ENCODE measurements at places on chromosomes 2 and 18.

DNA sequence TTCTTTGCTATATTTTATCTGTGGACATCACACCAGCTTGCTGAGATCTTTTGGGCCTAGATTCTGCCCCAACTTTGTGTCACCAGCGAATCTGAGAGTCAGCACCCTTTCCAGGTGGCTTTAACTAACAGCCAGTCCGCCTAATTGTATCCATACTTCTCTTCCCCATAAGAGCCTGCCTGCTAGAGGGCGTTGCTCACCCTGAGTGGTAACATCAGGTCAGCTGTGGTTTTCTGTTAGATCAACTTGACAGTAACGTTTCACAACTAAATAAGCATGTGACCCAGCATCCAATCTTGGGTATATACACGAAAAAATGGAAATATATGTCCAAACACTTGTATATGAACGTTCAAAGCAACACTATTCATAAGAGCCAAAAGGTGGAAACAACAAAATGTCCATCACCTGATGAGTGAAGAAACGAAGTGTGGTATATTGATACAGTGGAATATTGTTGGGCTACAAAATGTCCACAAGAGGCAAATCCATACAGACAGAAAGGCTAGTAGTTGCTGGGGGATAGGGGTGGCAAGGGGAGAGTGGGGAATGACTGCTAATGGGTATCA is 24.9 kb downstream of the EFHD1 start:
- no peaks in the 10 kb centered on the region for H3K4me1 ChIP-seq
- H3K27ac ChIP-seq, result no peak overlapping the region
- no peaks in the 10 kb centered on the region for H3K27me3 ChIP-seq
- no peak for DNase-seq

DNA sequence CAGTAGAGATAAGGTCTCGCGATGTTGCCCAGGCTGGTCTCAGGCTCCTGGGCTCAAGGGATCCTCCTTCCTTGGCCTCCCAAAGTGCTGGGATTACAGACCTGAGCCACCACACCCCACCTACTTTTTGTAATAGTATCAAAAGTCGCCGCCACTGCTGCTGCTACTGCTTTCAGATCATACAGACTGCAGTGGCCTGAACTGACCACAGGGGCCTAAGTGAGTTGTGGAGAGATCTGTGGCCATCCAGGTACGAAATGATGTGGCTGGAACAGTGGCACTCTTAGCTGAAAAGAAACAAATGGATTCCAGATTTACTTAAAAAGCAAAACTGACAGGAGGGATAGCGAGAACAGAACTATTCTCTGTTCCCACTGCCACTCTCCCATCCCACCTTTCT is 32.9 kb upstream of the POMC start:
- H3K27ac ChIP-seq, result no peak overlapping the region
- H3K4me3 ChIP-seq, result no peak overlapping the region
- H3K36me3 ChIP-seq, result no peaks in the 10 kb centered on the region
- H3K4me1 ChIP-seq, result no peaks in the 10 kb centered on the region
- DNase-seq, result no peak

GRCh38 chr18:52850031-52850560 is 510.1 kb downstream of the DCC start:
- H3K4me1 ChIP-seq, result no peaks in the 10 kb centered on the region
- H3K36me3 ChIP-seq, result no peaks in the 10 kb centered on the region
- DNase-seq, result no peak
- H3K4me3 ChIP-seq, result no peak overlapping the region
- H3K27ac ChIP-seq, result no peak overlapping the region

DNA sequence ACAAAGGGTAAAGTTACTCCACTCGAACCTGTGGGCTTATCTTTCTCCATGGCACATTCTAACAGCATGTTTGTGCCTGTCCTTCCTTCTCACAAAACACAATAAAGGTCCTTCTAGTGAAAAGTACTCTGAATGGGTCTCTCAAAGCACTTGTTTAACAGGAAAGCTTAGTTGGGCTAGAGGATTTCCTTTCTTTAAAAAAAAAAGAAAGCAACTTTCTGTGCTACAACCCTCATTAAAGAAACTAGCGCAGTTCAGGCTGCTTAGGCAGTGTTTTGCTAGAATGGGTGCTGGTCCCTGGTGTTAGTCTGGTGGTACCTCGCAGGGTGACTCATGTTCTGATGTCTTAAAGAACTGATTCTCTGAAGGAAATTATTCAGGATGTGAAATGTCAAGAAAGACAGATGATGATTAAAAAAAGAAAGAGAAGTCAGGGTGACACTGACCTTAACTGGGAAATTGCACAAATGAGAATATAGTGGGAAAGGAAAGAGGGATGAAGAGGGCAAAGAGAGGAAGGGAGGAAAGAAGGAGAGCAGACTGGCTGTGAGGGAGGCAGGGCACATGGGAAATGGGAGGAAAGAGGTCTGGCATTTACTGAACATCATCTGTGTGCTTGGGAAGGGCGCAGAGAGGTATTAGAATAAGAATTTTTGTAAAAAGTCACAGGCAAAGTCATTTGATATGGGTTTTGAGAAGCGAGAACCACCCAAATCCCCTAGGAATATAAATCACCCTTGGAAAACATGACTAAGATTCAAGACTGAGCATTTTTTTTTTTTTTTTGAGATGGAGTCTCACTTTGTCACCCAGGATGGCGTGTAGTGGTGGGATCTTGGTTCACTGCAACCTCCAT is 74.9 kb downstream of the ATP8B1 start:
- peaks cover 4% of the 10 kb centered on the region for H3K4me1 ChIP-seq
- DNase-seq, result no peak
- peak overlapping the region; percentile 26 for H3K27ac ChIP-seq
- H3K27me3 ChIP-seq, result no peaks in the 10 kb centered on the region

- DNase-seq, result no peak
- no peaks in the 10 kb centered on the region for H3K36me3 ChIP-seq
- no peak overlapping the region for H3K27ac ChIP-seq
- no peaks in the 10 kb centered on the region for H3K27me3 ChIP-seq
These were observed 124.4 kb upstream of the SETBP1 start for GRCh38 chr18:44556296-44556695.
